ENCODE measurements at places on chromosomes 7 and 10. TPM values are rescaled to one million over a fixed set of nuclear protein-coding genes. Genes with fewer than 3 reads are reported as not detected.

The CYP3A5 gene
- 0.07 TPM for total RNA-seq

The FAM131B gene
- total RNA-seq: 7.6 TPM

The RNF32 gene
- total RNA-seq: 2.7 TPM

The DNAJC1 gene
- total RNA-seq: 67.1 TPM

The PALD1 gene
- total RNA-seq: 2.0 TPM

The ZCWPW1 gene
- total RNA-seq: 2.6 TPM

The MACROH2A2 gene
- total RNA-seq: 25.6 TPM

The SPDYE2 gene
- not detected for total RNA-seq

The ANKRD1 gene
- 913 TPM for total RNA-seq

The POLD2 gene
- total RNA-seq: 67.7 TPM

The ACTA2 gene
- 345 TPM for total RNA-seq

The ZNF735 gene
- total RNA-seq: not detected

The IGFBP1 gene
- total RNA-seq: not detected

The PCGF6 gene
- total RNA-seq: 10.3 TPM

The GHRHR gene
- not detected for total RNA-seq

The NUTM2E gene
- total RNA-seq: 0.50 TPM

The WNT8B gene
- total RNA-seq: not detected

The FOXI2 gene
- total RNA-seq: not detected

The PNLIP gene
- total RNA-seq: not detected

The PAX4 gene
- total RNA-seq: not detected

The MEST gene
- 214 TPM for total RNA-seq

The NEUROD6 gene
- total RNA-seq: not detected

The PON1 gene
- total RNA-seq: 1.00 TPM

The FAM25A gene
- not detected for total RNA-seq

The CFAP70 gene
- 1.3 TPM for total RNA-seq

The IFIT1B gene
- total RNA-seq: not detected

The ZNF425 gene
- total RNA-seq: 7.1 TPM

The LIMK1 gene
- total RNA-seq: 67.8 TPM

The TRIM50 gene
- total RNA-seq: not detected

The DOCK1 gene
- 45.0 TPM for total RNA-seq

The LMOD2 gene
- not detected for total RNA-seq

The CALD1 gene
- 1,872 TPM for total RNA-seq

The LRRC4 gene
- 4.5 TPM for total RNA-seq

The FAS gene
- 32.6 TPM for total RNA-seq

The INMT gene
- total RNA-seq: 0.09 TPM

The C10orf62 gene
- not detected for total RNA-seq

The STAG3 gene
- total RNA-seq: 0.36 TPM

The ADAMTS14 gene
- 30.2 TPM for total RNA-seq

The BRI3 gene
- 195 TPM for total RNA-seq

The UNC5B gene
- total RNA-seq: 32.8 TPM

The FAM20C gene
- 10.0 TPM for total RNA-seq

The ZNF804B gene
- total RNA-seq: not detected

The IKZF1 gene
- total RNA-seq: 0.60 TPM

The WEE2 gene
- total RNA-seq: not detected

The AOC1 gene
- total RNA-seq: not detected

The HOXA2 gene
- not detected for total RNA-seq

The RAMP3 gene
- total RNA-seq: not detected

The SPDYE2B gene
- not detected for total RNA-seq

The TMEM225B gene
- 0.43 TPM for total RNA-seq

The MGAM2 gene
- 0.05 TPM for total RNA-seq

The REPIN1 gene
- 80.1 TPM for total RNA-seq

The PRR15 gene
- 7.2 TPM for total RNA-seq

The GNAT3 gene
- total RNA-seq: not detected

The TNKS2 gene
- total RNA-seq: 55.8 TPM

The CARD11 gene
- total RNA-seq: 6.6 TPM

Data from astrocyte (in vitro differentiated cells and primary cell).